ENCODE measurements at places on chromosomes 12 and 14.

DNA sequence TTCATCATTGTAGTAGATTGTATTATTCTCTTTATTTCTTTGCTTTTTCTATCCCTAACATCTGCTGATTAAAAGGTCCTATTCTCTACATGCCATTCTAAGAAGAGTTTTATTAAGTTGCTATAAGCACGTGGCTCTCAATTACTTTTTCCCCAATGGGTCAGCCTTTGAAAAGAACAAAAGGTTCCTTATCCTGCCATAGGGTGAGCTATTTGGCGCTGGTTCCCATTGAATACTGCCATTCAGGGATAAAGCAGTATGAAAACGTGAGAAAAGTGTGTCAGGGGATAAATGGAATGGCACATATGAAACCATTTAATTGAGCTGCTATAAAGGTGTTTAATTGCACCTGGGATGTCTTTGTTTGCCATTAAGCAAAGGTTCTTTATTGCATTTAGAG lies 80.9 kb downstream of the SYNE2 start:
- no peak for DNase-seq

- DNase-seq = no peak
These were observed 535 bp downstream of the BIN2 start for GRCh38 chr12:51323317-51323960.

- no peak for DNase-seq
These were observed 18.0 kb upstream of the GUCY2C start for GRCh38 chr12:14714437-14714836.

- no peak for DNase-seq
These were observed 1331.2 kb downstream of the FSCB start for GRCh38 chr14:43175896-43176295.

DNA sequence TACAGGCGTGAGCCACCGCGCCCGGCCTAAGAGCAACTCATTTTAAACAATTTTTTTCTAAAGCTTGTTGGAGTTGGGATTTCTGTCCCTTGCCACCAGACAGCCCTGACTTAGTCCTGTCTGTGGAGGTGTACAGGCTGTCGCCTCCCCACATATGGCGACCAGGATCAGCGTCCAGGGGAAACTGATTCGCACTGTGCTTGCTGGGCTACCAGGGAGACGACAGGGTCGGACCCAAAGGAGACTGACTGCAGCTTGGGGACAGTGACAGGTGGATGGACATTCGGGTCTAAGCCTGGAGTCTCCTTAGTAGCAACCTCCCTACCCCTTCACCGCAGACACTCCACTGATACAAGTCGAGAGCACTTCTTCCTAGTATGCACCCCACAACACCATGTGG lies 40.3 kb downstream of the TRAFD1 start:
- no peak for DNase-seq

DNA sequence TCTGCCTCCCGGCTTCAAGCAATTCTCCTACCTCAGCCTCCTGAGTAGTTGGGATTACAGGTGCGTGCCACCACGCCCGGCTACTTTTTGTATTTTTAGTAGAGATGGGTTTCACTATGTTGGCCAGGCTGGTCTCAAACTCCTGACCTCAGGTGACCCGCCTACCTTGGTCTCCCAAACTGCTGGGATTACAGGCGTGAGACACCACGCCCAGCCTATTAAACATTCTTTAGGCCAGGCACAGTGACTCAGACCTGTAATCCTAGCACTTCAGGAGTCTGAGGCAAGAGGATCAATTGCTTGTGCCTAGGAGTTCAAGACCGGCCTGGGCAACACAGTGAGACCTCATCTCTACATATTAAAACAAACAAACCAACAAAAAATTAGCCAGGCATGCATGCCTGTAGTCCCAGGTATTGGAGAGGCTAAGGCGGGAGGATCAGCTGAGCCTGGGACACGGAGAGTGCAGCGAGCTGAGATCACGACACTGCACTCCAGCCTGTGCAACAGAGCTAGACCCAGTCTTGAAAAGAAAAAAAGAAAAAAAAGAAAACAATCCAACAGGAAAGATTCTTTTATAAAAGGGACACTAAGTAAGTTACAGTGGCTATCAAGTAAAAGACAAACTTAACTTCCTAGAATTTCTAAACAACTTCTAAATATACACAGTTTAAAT lies 70.2 kb downstream of the HECTD1 start:
- no peak for DNase-seq

GRCh38 chr14:77123381-77124325 lies 17.9 kb downstream of the ZDHHC22 start:
- no peak for DNase-seq

DNA sequence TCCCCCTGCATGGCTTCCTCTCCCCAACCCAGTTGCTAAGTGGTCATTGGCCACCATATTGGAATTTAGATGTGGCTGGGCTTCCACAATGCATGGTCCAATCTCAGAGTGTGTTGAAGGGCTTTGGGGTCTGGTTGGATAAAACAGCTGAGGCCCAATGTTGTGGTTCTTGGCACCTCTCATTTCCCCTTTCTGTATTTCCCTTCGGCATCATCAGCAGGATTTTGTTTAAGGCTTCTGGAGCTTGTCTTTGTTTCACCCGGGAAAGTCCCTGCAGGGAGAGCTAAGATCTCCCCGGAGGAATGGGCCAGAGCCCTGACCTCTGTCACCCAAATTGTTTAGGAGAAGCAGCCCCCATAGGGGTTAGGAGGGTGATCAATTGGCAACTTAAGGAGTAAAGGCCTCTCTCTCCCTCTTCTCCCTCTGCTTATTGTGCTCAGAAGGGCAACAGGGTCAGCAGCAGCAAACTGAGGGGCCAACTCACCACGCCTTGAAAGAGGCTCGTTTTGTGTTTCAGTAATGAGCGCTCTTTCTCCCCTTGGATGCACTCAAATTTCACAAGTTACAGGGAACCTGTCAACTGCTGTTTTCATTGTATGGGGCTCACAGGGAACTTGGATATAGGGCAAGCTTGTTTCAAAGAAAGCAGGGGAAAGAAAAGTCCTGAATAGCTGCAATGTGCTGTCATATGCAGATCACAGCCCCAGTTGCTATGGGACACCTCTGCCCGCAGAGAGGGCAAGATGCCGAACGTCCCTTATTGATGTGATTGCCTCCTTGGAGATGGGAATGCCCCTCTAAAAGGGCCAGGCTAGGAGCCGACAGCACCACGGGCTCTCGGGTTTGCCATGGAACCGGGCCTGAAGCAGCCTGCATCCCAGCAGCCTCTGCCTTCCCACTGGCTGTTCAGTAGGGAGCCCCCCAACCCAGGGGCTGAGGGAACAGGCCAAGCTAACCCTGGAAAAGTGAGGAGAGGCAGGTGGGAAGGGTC lies 223.7 kb downstream of the ZFP36L1 start:
- DNase-seq = no peak

DNA sequence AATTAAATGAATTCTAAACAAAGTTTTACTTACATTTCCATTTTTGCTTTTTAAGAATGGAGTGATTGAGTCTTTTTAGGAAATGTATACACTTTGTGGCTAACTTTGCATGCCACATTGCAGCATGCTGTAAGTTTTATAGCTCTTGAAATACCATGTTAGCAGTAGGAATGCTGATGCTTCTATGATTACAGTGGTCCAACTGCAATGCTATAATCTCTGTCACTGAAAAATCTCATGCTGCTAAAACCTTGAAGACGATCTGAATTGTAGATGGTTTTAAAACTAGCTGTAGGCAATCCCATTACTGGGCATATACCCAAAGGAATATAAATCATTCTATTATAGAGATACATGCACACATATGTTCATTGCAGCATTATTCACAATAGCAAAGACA lies 127.6 kb downstream of the WIF1 start:
- DNase-seq = no peak

DNA sequence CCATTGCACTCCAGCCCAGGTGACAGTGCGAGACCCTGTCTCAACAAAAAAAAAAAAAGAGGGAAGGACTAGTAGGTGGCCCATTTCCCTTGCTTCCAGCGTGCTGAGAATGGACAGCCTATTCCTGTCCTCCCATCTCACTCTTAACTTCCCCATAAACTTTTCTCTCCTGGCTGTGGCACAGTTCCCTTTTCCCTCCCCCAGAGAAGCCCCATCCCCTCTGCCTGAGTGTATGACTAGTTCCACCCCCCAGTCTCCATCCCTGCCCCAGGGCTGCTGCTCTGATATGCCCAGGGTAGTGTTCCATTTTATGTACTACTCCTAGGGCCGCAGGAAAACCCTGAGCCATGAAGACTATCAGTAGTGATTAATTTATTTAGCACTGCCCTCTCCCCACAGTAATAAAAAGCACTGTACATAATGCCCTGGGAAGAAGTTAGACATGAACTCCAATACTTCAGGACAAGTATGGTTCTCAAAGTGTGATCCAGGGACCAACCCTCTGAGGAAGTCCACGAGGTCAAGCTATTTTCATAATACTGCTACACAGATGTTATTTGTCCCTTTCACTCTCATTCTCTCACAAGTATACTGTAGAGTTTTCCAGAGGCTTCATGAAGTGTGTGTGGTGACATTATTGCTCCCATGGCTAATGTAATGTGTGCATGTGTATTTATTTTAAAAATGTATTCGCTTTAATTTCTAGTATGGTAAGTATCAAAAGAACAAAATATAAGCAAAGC lies 11.5 kb upstream of the CHD4 start:
- no peak for DNase-seq

GRCh38 chr14:61599942-61600341 lies 95.4 kb upstream of the HIF1A start:
- no peak for DNase-seq

GRCh38 chr14:102856179-102856578 lies 66.3 kb upstream of the AMN start:
- DNase-seq = no peak

DNA sequence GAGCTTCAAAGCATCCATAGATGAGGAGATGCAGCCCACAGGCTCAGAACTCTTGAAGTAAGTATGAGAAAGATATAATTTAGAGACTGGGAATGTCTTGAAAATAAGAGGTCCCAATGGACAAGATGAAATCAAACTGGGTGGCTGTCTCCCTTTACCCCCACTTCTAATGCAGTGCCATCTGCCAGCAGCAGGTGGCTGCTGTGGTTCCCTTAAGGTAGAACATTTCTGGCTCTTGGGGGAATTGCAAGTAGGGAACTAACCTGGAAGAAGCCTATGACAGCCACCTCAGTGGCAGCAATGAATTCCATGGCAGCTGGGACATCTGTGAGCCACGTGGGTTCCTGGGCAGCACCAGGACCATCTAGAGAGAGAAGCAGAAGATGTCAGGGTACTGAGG lies 648 bp downstream of the ERP27 start:
- DNase-seq = no peak

DNA sequence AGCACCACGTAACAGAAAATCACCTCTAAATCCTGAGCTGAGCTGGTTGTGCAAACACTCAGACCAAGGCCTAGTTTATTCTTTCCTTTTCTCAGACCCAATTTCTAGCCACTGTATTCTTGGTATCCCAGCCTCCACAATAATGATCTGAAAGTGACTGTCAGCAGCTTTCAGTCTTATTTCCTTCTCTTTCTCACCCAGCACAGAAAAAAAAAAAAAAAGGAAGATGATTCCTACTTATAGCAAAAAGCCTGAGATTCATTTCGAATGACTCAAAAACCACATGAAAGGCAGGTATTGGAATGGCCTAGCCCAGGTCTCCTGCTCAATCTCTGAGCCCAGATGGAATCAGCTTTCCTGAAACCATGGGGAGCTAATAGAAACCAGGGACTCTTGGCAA lies 298.6 kb upstream of the PPFIA2 start:
- no peak for DNase-seq

GRCh38 chr12:25241167-25242020 lies 9.3 kb downstream of the KRAS start:
- DNase-seq = no peak

DNA sequence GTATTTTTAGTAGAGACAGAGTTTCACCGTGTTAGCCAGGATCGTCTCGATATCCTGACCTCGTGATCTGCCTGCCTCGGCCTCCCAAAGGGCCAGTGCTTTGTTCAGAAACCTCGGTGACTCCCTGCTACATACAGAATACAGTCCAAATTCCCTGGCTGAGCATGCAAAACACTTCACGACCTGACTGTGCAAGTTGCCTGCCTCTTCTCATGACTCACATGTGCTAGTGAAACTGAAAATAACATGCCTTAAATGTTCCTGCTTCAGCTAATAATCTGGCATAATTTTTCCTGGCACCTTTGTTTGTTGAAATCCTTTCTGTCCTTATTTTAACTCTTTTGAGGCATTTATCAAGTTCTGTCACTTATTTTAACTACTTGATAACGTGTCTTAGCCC lies 8.2 kb downstream of the DMAC2L start:
- DNase-seq = no peak

DNA sequence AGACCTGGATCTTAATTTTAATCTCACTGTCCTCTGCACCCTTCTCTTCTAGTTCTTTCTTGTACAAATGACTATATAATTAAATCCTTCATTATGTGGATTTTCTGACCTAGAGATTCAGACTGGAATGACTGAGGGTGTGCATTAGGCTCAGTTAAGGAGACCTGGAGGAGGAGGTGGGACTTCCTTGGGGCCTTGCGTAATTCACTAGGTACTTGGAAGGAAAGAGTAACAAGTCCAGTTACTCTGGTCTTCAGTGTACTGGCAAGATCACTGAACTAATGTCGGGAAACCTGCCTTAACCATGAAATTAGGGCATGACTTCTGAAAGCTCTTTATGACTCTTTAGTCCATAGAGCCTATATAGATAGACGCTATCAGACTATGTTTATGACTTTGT lies 441.4 kb downstream of the EGLN3 start:
- no peak for DNase-seq

DNA sequence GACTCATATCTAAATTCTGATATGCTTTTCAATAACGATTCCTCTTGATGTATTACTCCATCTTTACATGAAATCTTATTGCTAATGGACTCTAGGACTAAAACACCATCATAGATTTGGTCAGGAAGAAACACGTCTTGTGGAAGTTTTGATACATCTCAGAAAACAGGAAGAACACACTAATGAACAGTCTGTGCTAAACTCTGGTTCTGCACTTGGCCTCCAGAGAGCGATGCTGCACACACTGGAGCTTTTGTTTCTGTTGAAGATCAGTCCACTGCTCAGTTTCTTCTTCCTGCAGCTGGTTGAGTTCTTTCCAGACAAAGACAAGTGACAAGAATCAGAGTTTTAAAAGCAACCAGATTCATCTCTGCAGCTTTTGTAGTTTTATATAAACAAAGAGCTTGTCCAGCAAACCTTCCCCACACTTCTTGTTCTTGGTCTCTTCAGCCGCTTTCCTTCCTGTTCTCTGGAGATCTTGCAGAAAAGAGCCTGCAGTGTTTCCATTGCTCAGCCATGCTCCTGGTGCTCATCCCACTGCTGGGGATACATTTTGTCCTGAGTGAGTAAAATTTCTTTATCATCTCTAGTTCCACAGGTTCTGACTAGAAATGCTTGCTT lies 229.1 kb upstream of the OR4E1 start:
- DNase-seq = no peak

All from CMK (cell line).